Tibial nerve (tissue), 4 donors: ENCODE measurements at places on chromosomes 6 and 20.

- H3K4me3 ChIP-seq: no peak overlapping the region
- no peak overlapping the region for H3K27ac ChIP-seq
- no peaks in the 10 kb centered on the region for H3K36me3 ChIP-seq
- no peak for DNase-seq
Measured at GRCh38 chr20:43983359-43983758, 68.7 kb downstream of the TOX2 start.

DNA sequence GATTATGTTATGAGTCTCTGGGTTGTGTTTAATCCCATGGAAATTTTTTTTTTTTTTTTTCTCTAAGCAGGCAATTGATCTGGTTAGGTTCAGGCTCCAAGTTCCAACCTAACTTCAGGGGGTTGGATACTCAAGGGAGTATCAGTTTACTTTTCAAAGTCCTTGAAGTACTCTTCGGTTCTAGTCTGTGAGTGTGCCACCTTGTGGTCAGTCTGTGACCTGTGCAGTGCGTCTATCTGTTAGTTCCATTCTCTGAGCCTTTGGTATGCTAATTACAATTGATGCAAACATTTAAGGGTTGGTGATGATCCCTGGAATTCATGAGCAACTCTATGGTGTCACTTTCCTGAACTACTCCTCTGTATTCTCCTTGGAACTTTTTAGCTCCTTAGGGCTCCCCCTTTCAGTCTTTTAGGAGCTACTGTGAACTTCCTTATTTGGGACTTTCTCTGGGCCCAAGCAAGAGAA, 342.0 kb downstream of the SOX4 start:
- no peaks in the 10 kb centered on the region for H3K36me3 ChIP-seq
- H3K4me3 ChIP-seq: no peak overlapping the region
- H3K27ac ChIP-seq: no peak overlapping the region
- no peaks in the 10 kb centered on the region for H3K4me1 ChIP-seq

GRCh38 chr20:44888226-44889103, 3.0 kb downstream of the YWHAB start:
- no peak overlapping the region for H3K4me3 ChIP-seq
- H3K27me3 ChIP-seq: no peaks in the 10 kb centered on the region
- peaks cover 77% of the 10 kb centered on the region for H3K4me1 ChIP-seq
- peaks cover 6% of the 10 kb centered on the region for H3K36me3 ChIP-seq

DNA sequence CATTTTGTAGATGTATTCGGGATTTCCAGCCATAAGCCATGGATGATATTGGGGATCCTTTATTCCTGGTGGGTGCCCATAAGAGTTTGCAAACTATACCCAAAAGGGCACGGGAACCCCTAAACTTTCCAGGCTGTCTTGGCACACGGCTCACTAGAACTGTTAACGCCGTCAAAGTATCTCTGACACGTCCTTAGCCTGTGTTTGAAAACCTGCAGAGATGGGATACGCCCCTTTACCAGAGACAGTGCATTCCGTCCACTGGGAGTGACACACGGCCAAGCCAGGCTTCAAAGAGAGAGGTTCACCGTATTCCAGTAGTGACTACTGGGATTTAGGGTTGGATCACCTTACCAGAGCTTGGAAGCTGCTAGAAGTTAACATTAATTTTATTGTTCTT, 95.0 kb downstream of the THBS2 start:
- H3K4me3 ChIP-seq: no peak overlapping the region
- no peak overlapping the region for H3K27ac ChIP-seq
- DNase-seq: no peak
- H3K4me1 ChIP-seq: peaks cover 44% of the 10 kb centered on the region

GRCh38 chr6:39171489-39172376, 56.7 kb upstream of the SAYSD1 start:
- no peak overlapping the region for H3K4me3 ChIP-seq
- H3K36me3 ChIP-seq: no peaks in the 10 kb centered on the region
- H3K27me3 ChIP-seq: no peaks in the 10 kb centered on the region
- DNase-seq: no peak
- H3K4me1 ChIP-seq: peaks cover 20% of the 10 kb centered on the region

GRCh38 chr6:111718326-111718725, 112.6 kb upstream of the TRAF3IP2 start:
- peaks cover 11% of the 10 kb centered on the region for H3K4me1 ChIP-seq
- H3K27ac ChIP-seq: no peak overlapping the region
- no peak for DNase-seq
- no peaks in the 10 kb centered on the region for H3K27me3 ChIP-seq

- H3K27ac ChIP-seq: no peak overlapping the region
- H3K36me3 ChIP-seq: no peaks in the 10 kb centered on the region
- H3K4me3 ChIP-seq: no peak overlapping the region
- DNase-seq: no peak
- H3K27me3 ChIP-seq: no peaks in the 10 kb centered on the region
Measured at GRCh38 chr6:32224696-32225095, 829 bp upstream of the NOTCH4 start.

DNA sequence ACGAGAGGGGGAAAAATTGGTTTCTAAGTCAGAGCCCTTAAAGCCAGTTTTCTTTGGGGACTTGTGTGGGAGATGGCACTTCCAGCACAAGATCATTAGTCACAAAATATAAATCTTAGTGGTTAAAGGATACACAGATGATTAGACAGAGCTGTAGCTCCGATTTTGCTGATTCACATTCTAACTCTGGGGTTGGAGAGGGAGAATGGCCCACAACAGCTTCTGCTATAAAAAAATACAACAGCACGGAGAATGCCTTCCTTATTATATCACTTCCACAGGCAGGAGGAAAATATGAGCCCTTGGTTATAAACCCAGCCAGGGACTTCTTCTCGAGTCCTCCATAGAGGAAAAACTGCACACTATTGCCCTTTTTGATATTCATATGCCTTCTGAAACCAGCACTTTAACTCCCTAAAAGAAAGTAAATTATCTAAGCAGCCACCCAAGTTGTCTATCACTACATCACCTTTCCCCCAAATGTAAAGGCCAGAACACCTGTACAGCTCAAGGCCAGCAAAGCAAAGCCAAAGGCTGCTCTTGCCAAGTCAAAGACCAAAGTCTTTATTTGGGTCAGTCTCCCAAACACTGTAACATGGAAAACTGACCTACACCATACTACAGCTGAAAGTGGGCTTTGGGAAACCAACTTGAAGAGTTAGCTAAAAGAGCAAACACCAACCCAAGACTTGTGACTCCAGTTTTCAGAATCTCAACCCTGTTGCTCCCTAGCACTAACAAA, 10.4 kb downstream of the MRPL14 start:
- H3K27me3 ChIP-seq: no peaks in the 10 kb centered on the region
- peaks cover 45% of the 10 kb centered on the region for H3K4me1 ChIP-seq
- H3K4me3 ChIP-seq: no peak overlapping the region
- H3K27ac ChIP-seq: no peak overlapping the region

DNA sequence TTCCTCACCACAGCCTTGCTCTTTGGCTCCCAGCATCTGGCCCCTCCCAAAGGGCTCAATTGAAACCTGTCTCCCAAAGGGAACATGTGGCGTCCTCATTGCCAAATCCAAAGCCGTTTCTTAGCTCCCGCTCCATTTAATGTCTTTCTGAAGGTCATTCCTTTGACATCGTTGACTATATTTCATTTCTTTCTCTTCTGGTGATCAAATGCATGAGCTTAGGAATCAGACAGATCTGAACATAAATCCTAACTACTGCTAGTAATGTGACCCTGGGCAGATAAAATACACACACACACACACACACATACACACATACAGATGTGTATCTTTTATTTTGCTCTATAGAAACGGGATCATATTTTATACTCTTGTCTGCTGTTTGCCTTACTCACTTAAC, 964.7 kb upstream of the FLRT3 start:
- no peaks in the 10 kb centered on the region for H3K4me1 ChIP-seq
- no peaks in the 10 kb centered on the region for H3K27me3 ChIP-seq

- H3K4me1 ChIP-seq: no peaks in the 10 kb centered on the region
- H3K36me3 ChIP-seq: no peaks in the 10 kb centered on the region
- H3K27me3 ChIP-seq: no peaks in the 10 kb centered on the region
- no peak overlapping the region for H3K4me3 ChIP-seq
- H3K27ac ChIP-seq: no peak overlapping the region
Measured at GRCh38 chr6:166046226-166046625, 121.4 kb downstream of the TBXT start.

DNA sequence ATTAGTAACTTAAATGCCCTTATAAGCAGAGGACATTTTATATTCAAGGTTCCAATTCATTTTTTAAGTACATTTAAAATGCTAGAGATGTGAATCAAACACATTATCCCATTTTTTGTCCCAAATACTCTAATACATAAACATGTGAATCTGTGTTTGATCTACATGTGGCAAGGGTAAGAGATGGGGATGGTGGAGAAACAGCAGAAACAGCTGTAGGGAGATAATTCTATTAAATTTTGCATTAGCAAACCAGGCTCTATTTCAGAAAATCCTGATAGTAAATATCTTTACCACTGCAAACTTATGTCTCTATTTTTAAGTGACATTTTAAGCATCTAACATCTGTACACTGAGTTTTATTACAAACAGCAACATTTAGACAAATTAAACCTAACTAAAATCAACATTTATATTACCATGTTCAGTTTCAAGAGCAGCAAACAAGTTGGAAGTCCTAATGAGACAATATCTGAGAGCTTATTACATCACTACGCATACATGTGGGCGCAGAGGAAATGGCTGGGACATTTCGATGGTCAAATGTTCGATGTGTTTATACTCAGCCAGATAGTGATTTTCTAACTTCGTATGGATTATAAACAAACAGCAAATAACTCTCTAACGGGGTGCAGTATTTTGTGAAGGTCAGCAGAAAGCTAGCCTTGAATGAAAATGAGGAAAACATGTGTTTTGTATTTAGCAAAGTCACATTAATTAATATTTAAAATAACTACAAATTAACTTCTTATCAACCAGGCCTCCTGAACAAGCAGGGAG, 165.1 kb downstream of the GJA1 start:
- no peaks in the 10 kb centered on the region for H3K36me3 ChIP-seq
- H3K27ac ChIP-seq: no peak overlapping the region
- H3K27me3 ChIP-seq: no peaks in the 10 kb centered on the region
- no peak overlapping the region for H3K4me3 ChIP-seq
- DNase-seq: no peak
- no peaks in the 10 kb centered on the region for H3K4me1 ChIP-seq

DNA sequence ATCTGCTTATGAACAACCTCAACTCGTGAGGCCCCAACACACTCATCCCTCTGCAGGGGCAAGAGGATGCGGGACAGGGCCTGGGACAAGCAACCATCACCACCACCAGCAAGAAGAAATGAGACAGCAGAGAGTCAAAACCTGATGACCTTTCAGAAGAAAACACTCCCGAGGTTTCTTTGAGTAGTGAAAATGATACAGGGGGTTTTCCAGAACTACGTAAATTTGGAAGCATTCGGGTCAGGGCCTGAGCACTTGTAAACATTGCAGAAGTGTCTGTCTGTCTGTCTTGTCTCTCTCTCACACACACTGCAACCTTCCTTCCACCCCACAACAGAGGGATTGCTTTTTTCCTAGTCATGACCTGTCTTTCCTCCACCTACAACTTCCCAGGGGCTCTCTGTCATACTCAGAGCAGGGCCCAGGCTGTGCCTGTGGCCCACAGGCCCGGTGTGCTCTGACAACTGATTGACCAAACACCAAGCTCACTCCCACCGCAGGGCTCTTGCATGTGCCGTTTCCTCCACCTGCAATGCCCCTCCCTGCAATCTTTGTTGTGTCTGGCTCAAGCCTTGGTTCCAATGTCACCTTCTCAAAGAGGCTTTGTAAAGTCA, 90.9 kb downstream of the BMP7 start:
- H3K4me3 ChIP-seq: no peak overlapping the region
- no peaks in the 10 kb centered on the region for H3K36me3 ChIP-seq
- H3K4me1 ChIP-seq: no peaks in the 10 kb centered on the region

DNA sequence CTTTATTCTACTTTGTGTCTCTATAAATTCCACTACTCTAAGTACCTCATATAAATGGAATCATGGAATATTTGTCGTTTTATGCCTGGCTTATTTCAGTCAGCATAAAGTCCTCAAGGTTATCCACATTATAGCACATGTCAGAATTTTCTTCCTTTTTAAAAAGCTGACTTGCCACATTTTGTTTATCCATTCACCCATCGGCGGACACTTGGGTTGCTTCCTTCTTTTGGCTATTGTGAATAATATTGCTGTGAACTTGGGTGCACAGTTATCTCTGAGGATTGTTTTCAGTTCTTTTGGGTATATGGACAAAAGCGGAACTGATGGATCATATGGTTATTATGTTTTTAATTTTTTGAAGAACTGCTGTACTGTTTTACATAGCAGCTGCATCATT, 39.1 kb upstream of the ME1 start:
- no peaks in the 10 kb centered on the region for H3K4me1 ChIP-seq
- DNase-seq: no peak
- no peak overlapping the region for H3K4me3 ChIP-seq

- H3K27ac ChIP-seq: no peak overlapping the region
- no peak for DNase-seq
- H3K27me3 ChIP-seq: no peaks in the 10 kb centered on the region
- H3K4me3 ChIP-seq: no peak overlapping the region
- no peaks in the 10 kb centered on the region for H3K4me1 ChIP-seq
Measured at GRCh38 chr20:57892471-57892870, 182.7 kb upstream of the PMEPA1 start.
